ENCODE measurements at places on chromosomes 12 and 14.

DNA sequence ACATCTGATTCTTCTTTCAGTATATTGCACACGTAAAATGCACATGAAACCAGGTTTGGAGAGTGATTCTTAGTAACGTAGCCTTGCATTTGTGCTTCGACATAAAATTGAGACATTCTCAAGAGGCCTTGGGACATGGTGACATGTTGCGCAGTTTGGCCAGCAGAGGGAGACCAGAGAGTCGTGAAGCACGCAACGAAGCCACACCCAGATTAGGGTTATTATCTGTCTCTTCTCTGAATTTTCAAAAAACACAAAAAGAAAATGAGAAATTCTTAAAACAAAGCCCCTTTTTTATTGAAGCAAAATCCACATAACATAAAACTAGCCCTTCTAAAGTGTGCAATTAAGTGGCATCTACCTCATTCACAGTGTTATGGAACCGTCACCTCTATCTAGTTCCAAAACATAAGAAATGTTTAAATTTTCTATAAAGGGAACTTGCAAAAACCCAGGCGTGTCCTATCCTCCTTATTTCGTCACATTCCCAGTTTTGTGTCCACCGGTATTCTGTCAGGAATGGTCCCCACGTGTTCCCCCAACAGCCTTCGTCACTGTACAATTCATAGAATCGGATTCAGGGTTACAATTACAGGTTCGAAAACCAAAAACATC is 108.8 kb upstream of the ATF7IP start:
- ATAC-seq, result peak; percentile 68

DNA sequence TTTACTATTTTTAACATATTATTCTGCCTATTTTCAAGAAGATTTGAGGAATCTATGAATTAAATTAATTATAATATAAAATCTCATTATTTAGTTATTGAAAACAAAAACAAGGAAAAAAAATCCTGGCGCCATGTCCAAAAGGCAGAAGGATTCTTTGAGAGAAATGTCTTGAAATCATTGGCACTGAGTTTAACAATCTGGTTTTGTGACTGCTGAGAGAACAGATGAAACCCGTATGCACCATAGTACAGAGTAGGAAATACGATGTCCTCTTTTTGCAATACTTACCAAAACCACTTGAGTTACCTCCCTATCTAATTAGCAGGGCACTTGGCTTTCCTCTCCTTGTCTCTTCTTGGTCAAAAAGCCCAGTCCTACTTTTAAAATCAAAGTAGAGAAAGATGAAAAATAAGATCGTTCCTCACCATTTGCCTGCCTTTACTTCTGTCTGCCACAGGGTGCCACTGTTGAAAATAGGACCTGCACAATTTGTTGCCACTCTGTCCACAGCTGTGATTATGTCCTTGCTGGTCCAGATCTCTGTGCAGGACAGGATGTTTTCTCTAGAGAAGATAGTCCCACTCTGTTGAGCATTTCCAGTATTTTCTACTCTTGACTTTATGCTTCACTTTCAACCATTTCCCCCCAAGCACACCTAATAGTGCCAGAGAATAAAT is 179.7 kb downstream of the PDZRN4 start:
- no peak for ATAC-seq

- ATAC-seq, result peak; percentile 24
These were observed 36.7 kb downstream of the CFAP54 start for GRCh38 chr12:96526110-96526509.

DNA sequence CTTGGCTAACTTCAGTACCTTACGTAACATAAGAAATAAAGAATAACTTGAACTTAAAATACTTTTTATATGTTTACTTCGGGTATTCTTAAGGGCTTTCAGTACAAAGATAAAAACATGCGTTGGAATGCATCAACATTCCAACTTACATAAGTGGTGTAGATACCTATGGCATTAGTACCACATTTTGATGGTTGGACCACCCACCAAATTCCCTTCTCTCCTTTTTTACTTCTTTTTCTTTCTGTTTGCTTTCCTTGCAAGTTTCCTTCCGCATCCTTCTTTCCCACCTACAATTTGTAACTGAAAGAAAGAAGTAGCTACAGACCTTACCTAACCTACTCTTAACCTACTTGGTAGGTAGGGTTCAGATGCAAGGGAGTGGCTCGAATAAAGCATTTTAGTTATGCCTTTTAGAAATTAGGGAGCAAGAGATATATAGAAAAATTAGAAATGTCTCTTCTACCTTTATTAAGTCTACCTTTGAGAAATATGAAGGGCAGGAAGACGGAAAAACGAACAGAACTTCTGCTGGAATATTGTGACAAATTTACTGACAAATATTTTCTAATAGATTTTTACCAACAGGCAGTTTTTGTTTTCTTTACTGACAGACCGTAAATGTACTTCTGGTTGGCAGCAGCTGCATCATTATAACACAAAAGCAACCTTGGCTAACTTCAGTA is 2.1 kb upstream of the ARHGAP5 start:
- no peak for ATAC-seq

GRCh38 chr14:38207377-38207735 is 348 bp upstream of the SSTR1 start:
- no peak for ATAC-seq

GRCh38 chr12:69732088-69732487 is 6.6 kb upstream of the RAB3IP start:
- ATAC-seq, result no peak

DNA sequence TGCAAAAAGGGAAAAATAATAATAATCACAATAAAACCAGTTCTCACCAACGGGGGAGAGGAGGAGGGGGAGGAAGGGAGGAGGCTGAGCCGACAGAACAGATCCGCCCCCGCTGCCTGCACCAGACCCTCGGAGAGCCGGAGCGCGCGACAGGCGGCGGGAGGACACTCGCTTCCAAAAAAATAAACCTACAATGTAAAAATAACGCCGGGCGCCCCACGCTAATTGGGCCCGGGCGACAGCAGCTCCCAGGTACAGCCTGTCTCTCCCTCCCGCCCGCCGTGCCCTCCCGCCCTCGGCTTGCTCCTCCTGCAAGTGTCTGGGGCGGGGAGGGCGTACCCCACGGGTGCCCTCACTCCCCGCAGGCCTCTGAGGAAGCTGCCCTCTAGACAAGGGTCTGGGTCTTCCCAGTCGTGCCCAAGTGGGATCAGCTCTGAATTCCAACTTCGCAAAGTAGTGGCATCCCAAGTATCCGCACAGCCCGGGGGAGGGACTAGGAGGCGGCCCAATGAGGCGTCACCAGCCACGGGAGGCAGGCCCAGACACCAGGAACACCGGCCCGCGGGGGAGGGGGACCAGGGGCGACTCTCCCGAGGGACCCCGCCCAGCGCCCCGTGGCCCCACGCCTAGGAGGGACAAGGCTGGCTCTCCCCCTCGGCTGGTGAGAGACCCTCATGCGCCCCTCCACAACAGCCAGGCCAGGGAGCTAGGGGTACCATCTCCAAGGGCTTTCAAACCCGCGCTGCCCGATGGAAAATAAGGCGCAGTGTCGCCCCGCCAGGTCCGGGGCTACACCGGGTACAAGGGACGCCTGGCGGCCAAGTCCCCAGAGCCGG is 1.0 kb downstream of the NCOR2 start:
- ATAC-seq, result peak; percentile 47

DNA sequence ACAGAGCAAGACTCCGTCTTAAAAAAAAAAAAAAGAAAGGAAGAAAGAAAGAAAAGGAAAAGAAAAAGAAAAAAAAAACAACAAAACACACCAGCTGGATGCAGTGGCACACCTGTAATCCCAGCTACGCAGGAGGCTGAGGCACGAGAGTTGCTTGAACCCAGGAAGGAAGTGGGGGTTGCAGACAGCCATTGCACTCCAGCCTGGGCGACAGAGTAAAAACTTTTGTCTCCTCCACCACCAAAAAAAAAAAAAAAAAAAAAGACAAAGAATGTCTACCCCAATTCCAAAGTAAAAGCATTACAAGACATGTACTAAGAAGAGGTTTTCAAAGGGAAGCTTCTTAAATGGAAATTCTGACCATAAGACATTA is 53.4 kb downstream of the HNRNPC start:
- no peak for ATAC-seq

- peak; percentile 27 for ATAC-seq
These were observed 386.8 kb downstream of the BCAT1 start for GRCh38 chr12:24561882-24562770.
